ENCODE measurements at places on chromosomes 12 and 14. TPM values are rescaled to one million over a fixed set of nuclear protein-coding genes. Genes with fewer than 3 reads are reported as not detected.

DNA sequence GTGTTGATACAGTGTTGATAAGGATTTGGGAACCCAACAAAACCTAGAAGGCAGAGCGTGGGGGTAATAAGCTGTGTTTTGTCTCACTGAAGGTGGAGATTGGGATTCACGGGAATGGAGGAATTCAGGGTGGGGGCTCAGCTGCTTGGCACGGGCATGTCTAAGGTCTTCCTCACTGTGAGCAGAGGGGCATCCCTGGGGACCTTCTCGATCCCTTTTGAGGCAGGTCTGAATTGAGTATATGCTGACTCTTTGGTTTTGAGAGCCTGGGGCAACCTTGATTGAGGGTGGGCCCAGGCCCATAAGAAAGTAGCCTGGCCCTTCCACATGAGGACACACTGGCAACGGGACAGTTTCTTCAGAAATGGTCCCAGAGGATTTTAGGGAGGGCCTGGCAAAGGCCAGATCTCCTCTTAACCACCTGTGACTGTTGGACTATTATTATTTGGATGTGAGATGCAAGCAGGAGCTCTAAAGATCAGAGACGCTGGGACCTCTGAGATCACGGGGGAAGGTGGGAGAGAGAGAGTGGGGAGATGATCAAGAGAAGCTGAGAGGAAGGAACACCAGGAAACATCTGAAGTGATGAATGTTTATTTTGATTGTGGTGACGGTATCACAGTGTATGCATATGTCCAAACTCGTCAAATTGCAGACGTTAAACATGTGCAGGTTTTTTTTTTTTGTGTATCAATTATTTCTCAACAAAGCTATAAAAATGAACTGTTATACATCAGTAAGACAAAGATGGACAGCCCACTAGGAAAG is 48.4 kb downstream of the SMIM41 start:
- DNase-seq = no peak
- no peak overlapping the region for H3K4me3 ChIP-seq
- no peaks in the 10 kb centered on the region for H3K27me3 ChIP-seq

DNA sequence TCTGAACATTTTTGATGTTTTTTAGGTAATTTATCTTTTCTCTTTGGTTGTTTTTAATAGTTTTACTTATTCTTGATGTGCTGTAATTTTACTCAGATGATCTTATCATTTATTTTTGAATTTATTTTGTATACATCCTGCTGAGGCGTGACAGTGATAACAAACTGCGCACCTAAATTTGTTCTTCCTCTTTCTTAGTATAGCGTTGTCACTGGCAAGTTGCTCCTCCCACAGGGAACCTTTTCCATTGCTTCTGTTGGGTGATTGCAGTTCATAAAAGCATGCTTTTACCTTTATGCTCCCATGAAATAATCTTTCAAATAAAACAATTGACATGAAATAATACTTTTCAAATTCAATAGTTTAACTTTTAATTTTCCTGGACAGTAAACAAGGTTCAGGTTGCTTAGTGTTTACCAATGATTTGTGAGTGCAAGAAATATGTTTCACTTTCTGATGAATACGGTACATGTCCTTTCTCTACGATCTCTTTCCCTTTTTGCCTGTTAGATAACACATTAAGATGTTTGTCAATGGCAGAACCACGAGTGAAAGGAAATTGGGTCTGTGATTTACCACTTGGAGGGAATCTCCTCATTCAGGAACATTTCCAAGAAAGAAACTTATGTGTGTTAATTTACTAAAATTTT is 223.3 kb downstream of the CCDC91 start:
- H3K4me1 ChIP-seq = no peaks in the 10 kb centered on the region
- H3K27me3 ChIP-seq = no peaks in the 10 kb centered on the region
- H3K36me3 ChIP-seq = no peaks in the 10 kb centered on the region
- no peak overlapping the region for H3K27ac ChIP-seq
- DNase-seq = no peak

The HOXC6 gene
- 14.7 TPM for total RNA-seq

The GARIN6 gene
- total RNA-seq = not detected

GRCh38 chr14:68261092-68261842 is 441.7 kb downstream of the RAD51B start:
- no peaks in the 10 kb centered on the region for H3K36me3 ChIP-seq
- H3K4me3 ChIP-seq = no peak overlapping the region
- no peaks in the 10 kb centered on the region for H3K4me1 ChIP-seq
- H3K27me3 ChIP-seq = no peaks in the 10 kb centered on the region

DNA sequence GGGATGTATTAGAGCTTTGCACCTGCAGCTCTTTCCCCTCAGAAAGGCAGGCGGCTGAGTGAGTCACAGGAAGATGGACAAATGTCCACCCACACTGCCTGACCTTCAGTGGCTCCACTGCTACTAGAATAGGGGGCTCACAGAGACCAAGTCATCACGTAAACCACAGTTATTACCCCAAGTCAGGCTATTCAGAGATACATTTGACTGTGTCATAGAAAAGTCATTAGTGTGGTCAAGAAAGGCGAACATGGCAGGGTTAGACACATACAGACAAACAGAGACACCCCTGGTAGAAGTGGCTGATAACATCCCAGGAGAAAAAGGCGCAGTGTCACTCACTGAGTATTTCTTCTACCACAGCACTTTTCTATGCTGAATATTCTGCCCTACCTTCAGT is 36.0 kb downstream of the GCH1 start:
- H3K36me3 ChIP-seq = no peaks in the 10 kb centered on the region
- no peak overlapping the region for H3K4me3 ChIP-seq
- DNase-seq = no peak
- H3K27me3 ChIP-seq = no peaks in the 10 kb centered on the region
- peaks cover 3% of the 10 kb centered on the region for H3K4me1 ChIP-seq
- H3K27ac ChIP-seq = peak overlapping the region; percentile 57

The RBM25 gene
- 83.9 TPM for total RNA-seq

DNA sequence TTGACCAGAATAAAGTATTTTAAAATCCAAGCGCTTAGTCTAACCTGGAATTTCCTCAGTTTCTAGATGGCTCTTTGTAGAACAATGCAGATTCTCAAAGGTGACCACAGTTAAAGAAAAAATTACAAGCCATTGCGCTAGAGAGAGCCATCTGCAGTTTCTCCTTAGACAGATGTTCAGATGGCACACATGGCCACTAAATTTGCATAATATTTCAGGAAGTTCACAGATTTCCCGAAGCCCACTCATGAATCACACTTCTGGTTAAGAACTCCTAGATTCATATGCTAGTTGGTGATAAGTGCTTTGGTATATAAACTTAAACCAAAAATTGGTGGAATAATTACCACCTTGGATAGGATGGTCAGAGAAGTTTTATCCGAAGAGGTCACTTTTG is 749 bp downstream of the AKAP3 start:
- DNase-seq = no peak
- no peaks in the 10 kb centered on the region for H3K27me3 ChIP-seq
- peak overlapping the region; percentile 67 for H3K27ac ChIP-seq
- peaks cover 8% of the 10 kb centered on the region for H3K4me1 ChIP-seq

- H3K4me3 ChIP-seq = no peak overlapping the region
- H3K27me3 ChIP-seq = no peaks in the 10 kb centered on the region
- no peak overlapping the region for H3K27ac ChIP-seq
Observed at GRCh38 chr12:117069101-117069797, 30.0 kb downstream of the TESC start.

- no peaks in the 10 kb centered on the region for H3K27me3 ChIP-seq
- H3K36me3 ChIP-seq = no peaks in the 10 kb centered on the region
- DNase-seq = no peak
- H3K4me3 ChIP-seq = no peak overlapping the region
- H3K4me1 ChIP-seq = peaks cover 3% of the 10 kb centered on the region
- H3K27ac ChIP-seq = no peak overlapping the region
Observed at GRCh38 chr12:57848208-57848607, 1.7 kb upstream of the CTDSP2 start.
